Karpas-422 (cell line): ENCODE measurements at places on chromosomes 2 and 18.

DNA sequence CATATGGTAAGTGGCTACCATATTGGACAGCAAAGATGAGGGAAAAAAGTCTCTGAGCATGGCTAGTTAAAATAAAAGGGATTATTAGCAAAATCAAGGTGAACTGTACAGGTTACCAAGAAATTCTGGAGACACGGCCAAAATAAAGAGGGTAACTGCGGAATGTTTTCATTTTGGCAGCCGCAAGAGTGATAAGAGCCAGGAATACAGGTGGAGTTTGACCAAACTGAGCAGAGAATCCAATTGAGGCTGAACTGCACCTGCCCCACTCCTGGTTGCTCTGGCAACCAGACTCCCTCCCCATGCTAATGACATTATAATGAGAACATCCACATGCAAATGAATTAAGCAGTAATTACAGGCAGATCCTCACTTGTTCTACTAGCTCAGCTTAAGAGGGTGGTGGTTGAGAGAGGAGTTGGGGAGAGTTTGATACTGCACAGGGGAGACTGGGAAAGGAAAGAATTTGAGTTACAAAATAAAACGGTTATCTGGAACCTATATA is 18.8 kb upstream of the EPHA4 start:
- no peak for DNase-seq

DNA sequence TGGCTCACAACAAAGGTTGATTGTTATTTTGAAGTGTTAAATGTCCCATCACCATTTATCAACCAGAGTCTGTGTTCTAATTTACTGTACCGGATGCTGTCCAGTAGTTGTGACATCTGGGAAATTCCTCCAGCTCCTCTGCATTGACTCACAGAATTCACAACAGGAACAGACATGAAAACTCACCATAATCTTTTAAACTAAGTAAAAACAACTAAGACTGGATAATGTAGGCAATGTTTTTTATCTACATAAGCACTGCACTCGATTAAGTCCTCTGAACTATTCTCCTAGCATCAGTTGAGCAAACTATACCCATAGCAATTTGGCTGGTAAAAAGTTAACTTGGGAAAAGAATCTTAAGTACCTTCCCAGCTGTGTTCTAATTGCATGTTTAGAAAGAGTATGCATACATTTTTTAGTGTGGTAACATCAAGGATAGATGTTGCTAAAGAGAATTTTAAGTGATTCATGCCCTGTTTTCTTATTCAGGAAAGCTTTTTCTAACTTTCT is 42.9 kb upstream of the MYO1B start:
- peak; percentile 35 for DNase-seq

DNA sequence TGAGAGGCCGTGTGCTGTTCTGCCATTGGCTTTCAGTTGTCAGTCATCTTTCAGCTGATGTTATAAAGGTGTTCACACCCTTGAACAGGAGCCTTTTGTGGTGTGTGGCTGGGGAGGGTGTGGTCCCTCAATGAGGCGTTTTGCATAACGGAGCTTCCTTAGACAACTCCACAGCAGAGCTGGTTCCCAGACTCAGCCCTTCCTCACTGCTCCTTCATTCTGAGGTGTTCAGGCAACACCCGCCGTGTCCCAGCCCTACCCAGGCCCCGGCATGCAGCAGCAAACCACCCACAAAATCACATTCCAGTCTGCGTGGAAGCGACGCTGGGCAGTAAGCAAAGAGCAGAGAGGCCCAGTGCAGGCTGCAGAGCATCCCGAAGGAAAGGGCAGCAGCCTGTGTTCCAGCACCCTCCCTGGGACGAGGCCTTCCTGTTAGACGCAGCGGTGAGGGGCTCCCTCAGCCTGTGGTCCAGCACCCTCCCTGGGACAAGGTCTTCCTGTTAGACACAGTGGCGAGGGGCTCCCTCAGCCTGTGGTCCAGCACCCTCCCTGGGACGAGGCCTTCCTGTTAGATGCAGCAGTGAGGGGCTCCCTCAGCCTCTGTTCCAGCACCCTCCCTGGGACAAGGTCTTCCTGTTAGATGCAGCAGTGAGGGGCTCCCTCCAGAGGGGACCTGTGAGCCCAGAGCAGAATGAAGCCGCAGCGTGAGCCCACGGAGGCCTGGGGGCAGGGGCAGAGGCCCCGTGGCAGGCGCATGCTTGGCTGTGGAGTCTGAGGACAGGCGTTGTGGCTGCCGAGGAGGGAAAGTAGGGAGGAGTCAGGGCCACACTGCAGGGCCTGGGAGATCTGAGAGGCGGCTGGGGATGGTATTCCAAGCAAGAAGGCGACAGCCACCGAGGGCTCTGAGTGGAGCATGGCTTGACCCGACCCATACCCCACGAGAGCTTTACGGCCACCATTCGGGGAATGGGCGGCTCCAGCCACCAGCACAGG is 201.8 kb upstream of the HDAC4 start:
- no peak for DNase-seq

DNA sequence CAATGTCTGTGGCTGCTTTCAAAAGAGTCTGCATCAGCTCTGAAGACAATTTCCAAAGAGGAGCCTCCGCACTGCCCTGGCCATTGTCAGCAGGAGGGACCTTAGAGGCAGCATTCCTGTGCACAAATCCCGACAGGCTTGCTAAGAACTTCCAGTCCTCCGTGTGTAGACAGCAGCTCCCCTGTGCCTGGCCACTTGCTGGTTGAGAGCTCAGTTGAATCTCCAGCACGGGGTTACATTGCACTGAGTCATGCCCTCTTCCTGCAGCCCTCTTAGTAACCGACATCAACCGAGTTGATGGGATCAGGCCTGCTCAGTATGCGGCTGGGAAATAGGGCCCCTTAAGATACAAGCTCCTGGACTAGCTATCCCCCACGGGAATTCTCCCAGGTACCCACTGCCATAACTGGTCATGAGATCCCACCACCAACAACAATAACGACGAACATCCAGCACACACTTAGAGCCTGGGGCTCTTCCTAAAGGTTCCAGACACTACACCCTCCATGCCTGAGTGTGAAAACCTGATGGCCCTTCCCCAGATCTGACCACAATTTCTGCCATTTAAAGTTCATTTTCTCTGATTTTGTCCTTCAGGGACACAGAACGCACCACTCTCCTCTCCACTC is 12.0 kb downstream of the ATP6V1B1 start:
- DNase-seq: no peak

DNA sequence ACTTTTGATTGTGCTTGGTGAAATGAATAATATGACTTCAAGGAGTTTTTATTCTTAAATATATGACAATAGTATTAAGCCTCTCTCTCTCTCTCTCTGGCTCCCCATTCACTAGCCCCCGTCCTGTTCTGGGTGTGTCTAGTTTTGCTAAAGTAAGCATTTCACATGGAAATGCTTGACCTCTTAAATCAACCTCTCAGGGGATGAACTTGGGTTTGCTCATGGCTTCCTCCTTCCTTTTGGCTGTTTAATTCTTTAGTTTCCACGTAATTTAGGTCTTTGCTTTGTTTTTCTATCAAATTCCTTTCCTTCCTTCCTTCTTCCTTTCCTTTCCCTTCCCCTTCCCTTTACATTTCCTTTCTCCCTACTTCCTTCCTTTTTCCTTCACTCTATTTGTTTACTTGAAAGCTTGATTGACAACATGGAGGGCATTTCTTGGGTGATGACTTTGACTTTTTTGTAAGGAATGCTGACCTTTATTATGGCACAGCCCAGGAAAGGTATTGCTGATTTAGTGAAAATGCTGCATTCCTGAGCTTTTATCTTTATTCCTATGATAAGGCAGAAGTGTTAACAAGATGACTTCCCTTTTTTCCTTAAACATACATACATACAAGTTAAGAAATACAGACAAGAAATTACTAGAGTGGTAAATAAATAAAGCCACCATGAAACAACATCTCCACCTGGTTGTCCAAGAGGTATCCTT is 3.6 kb downstream of the DPP4 start:
- DNase-seq: no peak

DNA sequence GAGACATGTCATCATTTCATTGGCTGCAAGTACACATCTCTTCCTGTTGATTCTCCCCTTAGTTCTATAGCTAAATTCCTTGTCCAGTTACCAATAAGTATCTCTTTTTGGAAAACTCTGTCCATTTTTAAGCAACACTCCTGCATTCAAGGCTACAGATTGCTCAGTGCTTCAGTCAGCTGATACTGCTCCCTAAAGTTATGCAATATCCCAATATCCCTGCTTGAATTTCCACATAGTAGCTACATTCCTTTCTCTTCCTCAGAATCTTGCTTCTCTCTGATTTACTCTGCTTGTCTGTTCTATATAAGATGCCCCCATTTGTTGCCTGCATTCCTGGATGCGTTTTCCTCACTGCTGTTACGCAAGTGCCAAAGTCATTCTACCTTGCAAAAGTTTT is 109.8 kb downstream of the PARD3B start:
- DNase-seq: no peak

GRCh38 chr2:236859908-236860307 is 225.8 kb upstream of the COPS8 start:
- peak; percentile 52 for DNase-seq

GRCh38 chr18:79911344-79912270 is 39.8 kb downstream of the SLC66A2 start:
- DNase-seq: no peak

DNA sequence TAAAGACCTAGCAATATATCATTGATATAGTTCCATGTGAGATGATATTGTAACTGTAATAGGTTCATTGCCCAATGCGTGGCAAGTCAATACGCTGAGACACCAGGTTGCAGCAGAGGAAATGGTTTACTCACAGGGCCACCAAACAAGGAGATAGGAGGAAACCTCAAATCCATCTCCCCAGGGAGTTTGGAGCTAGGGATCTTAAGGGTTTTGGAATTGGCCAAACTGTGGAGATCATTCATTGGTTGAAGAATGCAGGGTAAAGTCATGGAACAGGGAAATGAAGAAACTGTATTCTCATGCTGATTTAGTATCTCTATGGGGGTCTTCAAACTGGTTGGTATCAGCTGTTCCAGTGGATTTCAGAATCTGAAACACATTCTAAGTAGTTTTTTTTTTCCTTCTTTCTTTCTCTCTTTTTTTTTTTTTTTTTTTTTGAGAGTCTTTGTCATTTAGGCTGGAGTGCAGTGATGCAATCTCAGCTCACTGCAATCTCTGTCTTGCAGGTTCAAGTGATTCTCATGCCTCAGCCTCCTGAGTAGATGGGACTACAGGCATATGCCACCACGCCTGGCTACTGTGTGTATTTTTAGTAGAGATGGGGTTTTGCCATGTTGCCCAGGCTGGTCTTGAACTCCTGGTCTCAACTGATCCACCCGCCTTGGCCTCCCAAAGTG is 30.7 kb upstream of the PPM1B start:
- no peak for DNase-seq

DNA sequence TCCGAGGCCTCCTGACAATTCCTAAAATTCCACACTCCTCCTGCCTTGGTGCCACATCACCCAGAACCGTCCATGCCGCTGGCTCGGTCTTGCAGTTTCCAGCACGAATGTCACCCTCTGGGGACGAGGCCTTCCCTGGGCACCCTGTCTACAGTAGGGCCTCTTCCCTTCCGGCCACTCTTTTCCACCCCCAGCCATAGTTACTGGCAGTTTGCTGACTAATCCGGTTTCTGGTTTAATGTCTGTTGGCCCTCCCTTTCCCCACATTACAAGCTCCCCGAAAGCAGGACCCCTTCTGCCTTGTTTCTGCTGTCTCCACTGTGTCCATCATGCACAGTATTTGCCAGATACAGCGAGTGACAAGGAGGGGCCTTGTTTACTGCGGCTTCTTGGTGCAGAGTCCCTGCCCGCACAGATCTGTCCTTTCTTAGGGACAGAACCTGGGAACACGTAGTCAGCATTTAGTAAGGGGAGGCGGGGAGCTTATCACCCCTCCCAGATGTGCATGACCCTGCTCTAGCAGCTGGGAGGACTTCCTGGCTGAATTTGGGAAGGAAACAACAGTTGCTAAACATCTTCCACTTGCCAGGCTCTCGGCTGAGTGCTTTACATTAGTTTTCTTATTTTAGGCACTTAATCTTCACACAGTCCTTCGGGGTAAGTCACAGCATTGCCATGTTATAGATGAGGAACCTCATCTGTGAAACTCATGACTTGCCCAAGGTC is 23.6 kb upstream of the CATIP start:
- peak; percentile 83 for DNase-seq

DNA sequence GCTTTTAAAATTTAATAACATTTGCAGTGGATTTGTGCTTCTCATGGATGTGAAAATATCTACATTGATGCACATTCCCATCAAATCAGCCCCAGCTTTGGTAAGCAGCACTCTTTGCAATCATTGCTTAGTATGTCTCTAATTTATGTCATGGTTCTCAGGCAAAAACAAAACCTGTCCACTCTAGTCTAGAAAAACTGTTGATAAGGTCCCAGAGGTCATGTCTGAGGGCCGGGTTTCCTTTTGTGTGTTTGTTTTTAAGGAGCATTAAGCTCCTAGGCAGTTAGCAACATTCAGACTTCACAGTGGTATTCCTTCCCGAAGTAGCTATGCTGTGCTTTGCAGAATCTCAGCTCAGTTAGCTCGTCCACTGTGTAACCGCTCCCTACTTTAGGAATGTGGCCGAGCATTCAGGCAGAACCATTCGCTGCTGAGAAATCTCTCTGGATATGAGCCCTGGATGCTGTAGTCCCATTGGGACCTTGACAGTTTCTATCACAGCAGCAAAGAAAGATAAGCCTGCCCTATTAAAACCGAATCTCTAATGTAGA is 4.0 kb downstream of the DIPK1C start:
- no peak for DNase-seq

GRCh38 chr18:27860701-27861107 is 316.2 kb downstream of the CDH2 start:
- DNase-seq: no peak

- no peak for DNase-seq
These were observed 46.2 kb downstream of the LRATD1 start for GRCh38 chr2:14678761-14679160.

DNA sequence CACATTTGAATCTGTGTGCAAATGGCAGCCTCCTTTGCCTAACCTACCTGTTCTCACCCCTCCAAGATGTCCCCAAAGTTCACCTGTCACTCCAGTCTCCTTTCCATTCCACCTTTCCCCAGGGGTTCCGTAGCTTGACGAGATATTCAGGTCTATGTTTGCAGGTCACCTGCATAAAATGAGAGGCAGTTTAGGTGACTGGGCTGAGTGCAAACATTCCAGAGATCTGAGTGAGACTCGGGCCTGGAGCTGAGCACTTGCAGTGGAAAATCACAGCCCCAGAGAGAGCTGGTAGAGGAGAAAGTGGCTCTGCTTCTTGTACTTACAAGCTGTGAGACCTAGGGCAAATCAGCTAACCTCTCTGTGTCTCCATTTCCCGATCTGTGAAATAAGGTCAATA is 20.1 kb downstream of the CAPN14 start:
- DNase-seq: no peak
